ENCODE measurements at places on chromosomes 4 and X.

DNA sequence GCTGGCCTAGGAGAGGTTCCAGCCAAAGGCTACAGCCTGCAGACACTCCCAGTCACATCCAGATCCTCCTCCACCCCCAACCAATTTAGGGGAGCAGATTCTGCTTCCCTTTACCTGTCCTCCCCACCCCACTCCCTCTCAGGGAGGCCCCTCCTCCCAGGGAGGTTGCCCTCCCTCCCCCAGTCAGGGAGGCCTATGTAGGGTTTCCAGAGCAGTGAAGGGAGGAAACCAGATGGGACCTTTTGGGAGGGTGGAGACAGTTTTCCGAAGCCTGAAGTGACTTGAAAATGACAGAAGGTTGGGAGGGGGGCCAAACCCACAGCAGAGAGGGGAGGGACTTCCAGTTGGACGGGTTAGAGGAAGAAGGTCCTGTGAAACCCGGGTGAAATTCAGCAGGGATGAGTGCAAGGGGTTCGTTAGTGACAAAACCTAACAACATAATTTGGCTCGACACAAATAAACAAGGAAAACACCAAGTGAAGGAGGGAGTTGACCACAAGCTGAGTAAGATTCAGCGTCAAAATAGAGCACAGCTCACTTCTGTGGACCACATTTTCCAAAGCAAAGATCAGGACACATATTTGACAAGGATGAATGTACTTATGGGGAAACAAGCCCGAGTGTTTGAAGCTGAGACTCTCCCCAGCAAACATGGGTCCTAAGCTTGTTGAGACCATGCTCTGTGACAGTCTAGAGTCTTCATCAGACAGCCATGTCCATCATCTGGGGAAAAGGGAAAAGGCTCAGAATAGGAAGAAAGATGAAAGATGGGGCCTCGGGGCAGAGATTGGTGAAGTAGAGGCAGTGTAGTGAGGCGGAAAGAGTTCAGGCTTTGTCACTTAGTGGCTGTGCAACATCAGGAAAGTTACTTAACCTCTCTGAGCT lies 46.4 kb downstream of the PRPS1 start:
- no peak for DNase-seq

DNA sequence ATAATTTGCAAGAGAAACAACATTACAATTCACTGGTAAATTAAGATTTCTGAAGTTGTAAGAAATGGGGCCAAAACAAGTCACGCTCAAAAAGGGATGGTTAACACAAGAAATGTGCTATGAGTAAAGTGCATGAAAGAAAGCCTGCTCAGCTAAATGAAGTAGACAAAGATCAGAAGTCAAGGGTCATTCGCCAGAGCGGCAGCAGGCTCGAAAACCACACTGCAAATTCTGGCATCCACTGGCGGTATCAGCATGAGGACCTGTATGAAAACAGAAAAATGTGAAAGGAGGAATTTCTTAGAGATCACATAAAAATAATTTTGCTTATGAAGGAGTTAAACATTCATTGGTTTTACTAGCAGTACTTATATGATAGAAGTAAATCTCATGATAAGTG lies 49.6 kb downstream of the FBXL5 start:
- no peak for DNase-seq

GRCh38 chr4:39569209-39569608 lies 42.0 kb upstream of the UGDH start:
- no peak for DNase-seq

GRCh38 chr4:86755388-86755787 lies 93.8 kb downstream of the SLC10A6 start:
- DNase-seq, result no peak

DNA sequence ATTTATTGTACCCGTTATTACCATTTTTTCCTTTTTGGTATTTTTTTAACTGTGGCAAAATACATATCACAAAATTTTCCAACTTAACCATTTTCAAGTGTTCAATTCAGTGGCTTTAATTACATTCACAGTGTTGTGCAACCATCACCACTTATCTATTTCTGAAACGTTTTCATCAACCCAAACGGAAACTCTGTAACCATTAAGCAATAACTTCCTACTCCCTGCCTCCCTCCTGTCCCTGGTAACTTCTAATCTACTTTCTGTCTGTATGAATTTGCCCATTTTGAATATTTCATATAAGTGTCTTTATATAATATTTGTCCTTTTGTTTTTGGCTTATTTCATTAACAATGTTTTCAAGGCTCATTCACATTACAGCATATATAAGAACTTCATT lies 57.4 kb upstream of the MSN start:
- no peak for DNase-seq

DNA sequence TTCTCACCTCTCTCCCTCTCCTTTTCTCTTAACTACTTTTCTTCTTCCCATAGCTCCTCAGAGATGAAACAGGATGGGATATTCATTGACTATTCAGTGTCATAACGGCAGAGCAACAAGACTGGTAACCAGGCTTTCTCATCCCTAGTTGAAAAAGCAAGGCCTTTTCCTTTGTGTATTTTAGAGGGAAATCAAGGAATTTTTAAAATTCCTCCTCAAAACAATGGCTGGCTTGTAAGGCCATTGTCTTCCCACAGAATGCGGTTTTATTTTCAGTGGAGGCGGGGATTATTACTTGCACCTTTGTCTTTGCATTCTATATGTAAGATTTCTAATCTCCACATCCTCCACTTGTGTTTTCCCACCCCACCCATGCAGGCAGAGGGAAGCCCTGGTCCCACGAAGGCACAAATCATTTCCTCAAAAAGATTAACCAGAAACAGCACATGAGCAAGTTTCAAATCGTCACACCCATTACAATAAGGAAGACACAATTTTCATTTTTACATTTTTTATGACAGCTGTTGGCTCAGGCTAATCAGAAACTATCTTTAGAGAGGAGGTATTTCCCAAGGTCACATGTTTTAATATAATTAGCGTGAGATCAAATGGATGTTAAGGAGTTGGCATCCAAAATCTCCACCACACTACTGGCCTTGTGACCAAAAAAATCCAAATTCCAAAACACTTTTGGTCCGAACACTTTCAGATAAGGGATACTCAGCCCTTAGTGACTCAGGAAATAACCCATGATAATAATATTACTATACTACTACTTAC lies 53.0 kb upstream of the KDR start:
- DNase-seq, result no peak

DNA sequence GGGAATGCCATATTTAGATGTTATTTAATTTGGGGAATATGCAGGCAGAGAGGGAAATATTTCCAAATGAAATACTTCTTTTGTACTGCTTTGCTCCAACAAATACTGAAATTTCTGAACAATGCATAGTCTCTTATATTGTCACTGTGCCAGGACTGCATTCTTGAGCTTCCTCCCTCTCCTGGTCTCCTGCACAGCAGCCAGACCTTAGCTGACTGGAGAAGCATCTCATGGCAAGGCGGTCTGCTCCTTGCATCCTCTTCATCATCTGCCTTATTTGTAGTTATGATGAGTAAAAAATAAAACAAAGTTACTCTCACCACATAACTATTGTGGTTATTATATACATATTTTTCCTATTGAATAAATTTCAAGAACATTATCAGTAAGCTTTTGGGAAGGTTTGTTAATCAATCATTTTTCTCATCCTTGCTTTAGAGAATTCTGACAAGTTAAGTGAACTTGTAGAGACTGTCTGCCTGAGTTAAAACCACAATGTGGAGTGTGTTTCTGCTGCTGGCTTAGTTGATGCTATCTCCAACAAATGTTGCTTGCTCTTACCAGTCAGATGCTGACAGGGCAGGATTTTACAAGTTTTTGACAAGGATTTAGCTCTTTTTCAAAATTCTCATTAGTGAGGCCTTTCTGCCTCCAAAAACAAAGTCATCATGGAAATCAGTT lies 153.6 kb downstream of the SOWAHB start:
- DNase-seq, result no peak

Data from RKO (cell line).